GM13977 (cell line): ENCODE measurements at places on chromosomes 2 and 18.

GRCh38 chr2:145692971-145693478 is 1173.1 kb upstream of the ZEB2 start:
- DNase-seq: peak; percentile 3

DNA sequence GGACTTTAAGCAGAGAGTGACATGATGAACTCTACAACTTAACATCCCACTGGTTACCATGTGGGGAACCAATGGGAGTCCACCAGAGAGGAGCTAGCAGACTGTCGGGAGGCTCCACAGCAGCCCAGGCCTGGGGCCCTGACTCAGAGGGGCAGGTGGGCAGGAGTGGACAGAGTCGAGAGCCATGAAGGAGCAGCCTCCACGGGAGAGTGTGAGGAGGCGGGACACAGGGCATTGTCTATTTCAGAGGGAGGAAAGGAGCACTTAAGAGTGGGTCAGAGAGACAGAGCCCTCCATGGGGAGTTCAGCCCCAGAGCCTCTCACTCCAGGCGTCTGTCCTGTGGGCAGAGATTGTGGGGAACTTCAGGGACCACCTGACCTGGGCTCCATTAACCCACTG is 118.7 kb downstream of the CYP26B1 start:
- no peak for DNase-seq

- no peak for DNase-seq
Measured at GRCh38 chr2:38620282-38620977, 17.7 kb upstream of the HNRNPLL start.

GRCh38 chr2:34656632-34657031 is 1057.5 kb upstream of the FAM98A start:
- no peak for DNase-seq

- no peak for DNase-seq
Measured at GRCh38 chr18:58438958-58439300, 190.0 kb downstream of the ALPK2 start.

GRCh38 chr18:23324056-23324811 is 128.9 kb upstream of the RIOK3 start:
- no peak for DNase-seq

DNA sequence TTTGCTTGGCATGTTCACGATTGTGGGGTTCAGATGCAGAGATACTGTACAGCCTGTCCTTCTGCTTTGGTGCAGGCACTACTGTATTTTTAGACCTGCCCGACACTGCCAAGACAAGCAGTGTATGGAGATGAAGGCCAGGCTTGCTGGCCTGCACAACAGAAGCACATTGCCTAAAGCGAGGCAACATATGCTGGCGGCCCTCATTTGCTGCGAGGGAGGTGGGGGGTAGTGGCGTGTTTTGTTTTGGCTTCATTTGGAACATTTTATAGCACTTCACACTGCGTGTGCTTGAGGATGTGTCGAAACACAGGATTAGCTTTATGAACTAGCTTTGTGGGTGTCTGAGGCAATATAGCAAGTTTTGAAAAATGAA is 27.0 kb downstream of the TMEM182 start:
- DNase-seq: no peak

- DNase-seq: no peak
Measured at GRCh38 chr2:31269087-31269486, 35.1 kb downstream of the EHD3 start.

DNA sequence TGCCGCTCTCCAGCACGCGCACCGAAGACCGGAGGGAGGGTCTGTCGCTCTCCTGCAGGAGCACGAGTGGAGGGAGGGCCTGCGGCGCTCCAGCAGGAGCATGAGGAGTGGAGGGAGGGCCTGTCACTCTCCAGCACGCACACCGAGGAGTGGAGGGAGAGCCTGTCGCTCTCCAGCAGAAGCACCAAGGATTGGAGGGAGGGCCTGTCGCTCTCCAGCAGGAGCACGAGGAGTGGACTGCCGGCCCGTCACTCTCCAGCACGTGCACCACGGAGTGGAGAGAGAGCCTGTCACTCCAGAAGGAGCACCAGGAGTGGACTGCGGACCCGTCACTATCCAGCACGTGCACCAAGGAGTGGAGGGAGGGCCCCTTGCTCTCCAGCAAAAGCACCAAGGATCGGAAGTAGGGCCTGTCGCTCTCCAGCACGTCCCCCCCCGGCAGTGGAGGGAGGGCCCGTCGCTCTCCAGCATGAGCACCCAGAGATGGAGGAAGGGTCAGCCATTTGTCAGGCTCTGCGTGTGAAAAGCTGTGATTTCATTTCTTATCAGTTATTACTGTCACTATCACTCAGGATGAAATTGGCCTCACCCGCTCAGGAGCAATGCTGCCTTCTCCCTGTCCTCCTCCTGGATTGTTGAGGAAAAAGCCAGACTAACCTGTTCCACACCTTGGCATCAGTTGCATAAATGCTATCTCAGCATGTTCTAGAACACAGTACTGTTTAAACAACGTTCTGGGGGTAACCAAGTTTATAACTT is 35.9 kb downstream of the ADI1 start:
- DNase-seq: no peak

GRCh38 chr2:177917169-177917568 is 155.4 kb downstream of the PDE11A start:
- no peak for DNase-seq

DNA sequence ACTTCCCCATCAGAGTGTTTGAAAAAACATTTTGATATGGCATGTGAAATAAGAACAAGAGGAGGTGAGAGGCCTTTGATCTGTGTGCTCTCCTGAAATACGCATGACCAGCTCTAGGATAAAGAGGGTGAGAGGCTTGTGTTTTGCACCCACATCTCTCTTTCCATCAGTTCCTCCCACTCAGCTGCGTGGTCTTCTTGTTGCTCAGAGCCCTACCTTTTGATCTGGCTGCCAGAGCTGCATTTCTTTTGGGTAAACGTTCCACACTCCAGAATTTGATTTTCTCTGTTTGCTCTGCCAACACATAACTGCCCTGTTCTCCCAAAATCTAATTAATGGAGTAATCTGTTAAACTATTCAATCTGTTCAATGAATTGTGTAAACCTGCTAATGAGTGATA is 72.0 kb upstream of the FN1 start:
- no peak for DNase-seq

DNA sequence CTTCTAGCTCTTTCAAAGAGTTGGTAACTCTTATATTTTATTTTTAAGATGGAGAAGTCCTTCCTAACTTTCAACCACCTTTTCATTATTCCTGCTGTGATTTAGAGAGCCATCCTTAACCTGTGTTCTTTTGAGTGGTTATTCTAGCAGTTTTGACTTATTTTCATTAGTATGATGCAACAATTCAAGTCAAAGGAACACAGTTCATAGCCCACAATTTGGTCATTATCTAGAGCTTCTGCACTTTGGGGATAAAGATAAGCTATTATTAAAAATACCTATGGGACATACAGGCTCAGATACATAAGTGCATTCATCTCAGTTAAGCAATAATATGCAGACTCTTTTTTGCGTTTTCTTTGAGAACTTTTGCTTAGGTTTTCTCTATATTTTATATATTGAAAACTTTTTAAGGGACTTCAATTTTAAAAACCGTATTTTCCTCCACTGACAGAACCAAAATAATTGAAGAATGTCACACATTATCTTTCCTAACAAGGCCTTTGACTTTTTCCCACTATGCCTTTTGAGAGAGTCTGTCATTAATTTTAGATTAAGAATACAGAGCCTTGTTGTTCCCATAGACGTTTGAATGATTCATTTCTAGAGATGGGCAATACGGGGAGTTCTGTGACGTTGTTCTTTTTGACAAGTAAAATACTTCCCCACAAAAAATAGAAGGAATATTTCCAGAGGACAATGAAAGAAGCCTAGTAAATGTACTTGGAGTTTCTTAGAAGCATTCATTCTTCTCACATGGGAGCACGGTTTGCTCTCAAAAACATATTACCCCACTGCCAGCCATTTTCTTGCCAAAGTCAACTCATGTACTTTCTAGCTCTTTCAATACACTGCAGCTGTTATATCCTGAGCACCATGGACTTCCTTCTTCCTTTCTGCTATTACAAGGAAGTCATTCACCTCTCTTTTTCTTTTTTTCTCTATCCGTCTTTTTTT is 42.9 kb upstream of the RASGRP3 start:
- DNase-seq: no peak

DNA sequence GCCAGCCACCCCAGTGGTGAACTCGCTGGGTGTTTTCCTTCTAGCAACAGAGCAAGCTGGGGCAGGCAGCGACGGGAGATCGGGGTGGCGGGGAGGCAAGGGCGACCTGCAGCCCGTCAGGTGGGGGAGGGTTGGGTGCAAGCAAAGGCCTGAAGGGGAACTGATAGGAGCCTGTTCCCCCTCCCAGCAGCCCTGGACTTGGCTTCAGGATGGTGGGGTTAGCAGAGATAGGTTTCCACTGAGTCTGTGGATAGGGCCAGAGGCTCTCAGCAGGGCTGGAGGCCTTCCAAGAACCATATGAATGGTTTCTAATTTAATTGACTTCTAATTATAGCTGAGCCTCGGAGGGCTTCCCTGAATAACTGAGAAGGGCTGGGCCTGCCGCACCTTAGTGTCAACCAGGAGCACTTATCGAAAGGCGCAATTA is 55.3 kb downstream of the EDAR start:
- no peak for DNase-seq

GRCh38 chr18:48392268-48392667 is 16.9 kb downstream of the ZBTB7C start:
- DNase-seq: no peak

GRCh38 chr2:142435847-142436246 is 305.0 kb upstream of the LRP1B start:
- DNase-seq: no peak

- no peak for DNase-seq
Measured at GRCh38 chr2:151306621-151307020, 17.2 kb upstream of the NMI start.

GRCh38 chr2:232873292-232873908 is 3.3 kb downstream of the SNORC start:
- peak; percentile 9 for DNase-seq

DNA sequence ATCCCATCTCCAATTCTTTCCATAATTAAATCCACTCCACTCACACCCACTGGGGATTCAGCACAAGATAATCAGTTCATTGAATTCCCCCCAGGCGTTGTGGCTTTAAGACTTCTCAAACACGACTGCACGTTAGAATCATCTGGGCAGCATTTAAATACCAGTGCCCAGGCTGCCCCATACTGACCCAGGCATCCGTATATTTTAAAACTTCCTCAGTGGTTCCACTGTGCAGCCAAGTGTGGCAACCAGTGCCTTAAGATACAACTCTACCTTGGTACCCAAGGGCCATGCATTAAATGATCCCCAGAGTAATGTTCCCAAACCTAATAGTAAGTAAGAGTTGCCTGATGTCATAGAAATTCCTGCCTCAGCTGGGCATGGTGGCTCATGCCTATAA is 54.3 kb upstream of the BZW1 start:
- DNase-seq: no peak

GRCh38 chr18:61664419-61665084 is 228.3 kb downstream of the RNF152 start:
- DNase-seq: no peak

GRCh38 chr2:205925373-205926337 is 160.3 kb downstream of the INO80D start:
- DNase-seq: peak; percentile 74

DNA sequence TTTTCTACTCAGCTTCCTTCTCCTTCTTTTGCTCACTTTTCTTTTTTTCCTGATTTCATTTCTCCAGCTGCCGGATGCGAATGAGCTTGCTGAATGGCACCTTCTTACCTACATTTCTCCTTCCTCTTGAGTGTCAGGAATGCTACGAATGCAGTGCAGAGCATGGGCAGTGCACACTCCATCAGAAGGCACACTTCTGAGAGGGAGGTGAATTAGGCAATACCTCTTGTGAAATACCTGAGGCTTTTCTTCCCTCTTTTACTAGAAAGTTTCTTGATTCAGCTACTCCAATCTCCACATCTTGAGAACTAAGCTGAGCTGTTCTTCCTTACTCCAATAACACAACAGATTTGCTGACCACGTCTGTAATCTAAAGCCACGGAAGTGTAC is 51.1 kb downstream of the PLEKHM3 start:
- no peak for DNase-seq

DNA sequence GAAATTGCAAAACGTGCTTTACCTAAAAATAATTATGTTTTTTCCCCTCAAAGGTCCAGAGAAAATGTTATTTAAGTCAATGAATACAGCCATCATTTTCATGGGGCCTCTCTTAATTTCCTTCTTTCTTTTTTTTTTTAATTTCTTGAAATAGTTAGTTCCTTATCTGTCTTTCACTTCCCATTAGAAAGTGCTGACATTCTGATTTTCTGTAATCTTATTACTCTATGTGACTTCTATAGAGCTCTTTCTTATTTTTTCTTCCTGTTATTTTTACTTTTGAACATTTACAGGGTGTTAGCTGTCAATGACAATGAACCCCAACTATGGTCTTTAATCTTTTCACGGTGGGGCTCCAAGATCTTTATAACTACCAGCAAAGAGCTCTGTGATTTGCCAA is 30.0 kb downstream of the CTLA4 start:
- DNase-seq: no peak

- no peak for DNase-seq
Measured at GRCh38 chr18:69631281-69631680, 230.6 kb downstream of the DOK6 start.

GRCh38 chr2:143397884-143398614 is 268.8 kb downstream of the ARHGAP15 start:
- DNase-seq: no peak

- DNase-seq: no peak
Measured at GRCh38 chr2:218839430-218839829, 7.8 kb upstream of the PRKAG3 start.

GRCh38 chr2:218367415-218368149 is 10.9 kb downstream of the CATIP start:
- peak; percentile 96 for DNase-seq

DNA sequence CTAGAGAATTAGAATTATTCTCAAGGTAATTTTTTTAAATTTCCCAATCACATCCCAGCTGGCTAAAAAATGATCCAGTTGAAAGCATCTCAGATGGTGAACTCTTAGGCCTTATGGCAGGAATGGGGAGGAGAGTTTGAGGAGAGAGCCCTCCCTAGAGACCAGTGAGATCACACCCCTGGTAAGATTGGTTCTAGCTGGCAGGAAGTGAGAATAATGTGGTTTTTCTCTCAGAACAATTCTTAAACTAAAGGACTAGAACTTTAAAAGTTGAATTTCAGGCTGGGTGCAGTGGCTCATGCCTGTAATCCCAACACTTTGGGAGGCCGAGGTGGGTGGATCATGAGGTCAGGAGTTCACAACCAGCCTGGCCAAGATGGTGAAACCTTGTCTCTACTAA is 120.2 kb downstream of the MYO3B start:
- DNase-seq: no peak

DNA sequence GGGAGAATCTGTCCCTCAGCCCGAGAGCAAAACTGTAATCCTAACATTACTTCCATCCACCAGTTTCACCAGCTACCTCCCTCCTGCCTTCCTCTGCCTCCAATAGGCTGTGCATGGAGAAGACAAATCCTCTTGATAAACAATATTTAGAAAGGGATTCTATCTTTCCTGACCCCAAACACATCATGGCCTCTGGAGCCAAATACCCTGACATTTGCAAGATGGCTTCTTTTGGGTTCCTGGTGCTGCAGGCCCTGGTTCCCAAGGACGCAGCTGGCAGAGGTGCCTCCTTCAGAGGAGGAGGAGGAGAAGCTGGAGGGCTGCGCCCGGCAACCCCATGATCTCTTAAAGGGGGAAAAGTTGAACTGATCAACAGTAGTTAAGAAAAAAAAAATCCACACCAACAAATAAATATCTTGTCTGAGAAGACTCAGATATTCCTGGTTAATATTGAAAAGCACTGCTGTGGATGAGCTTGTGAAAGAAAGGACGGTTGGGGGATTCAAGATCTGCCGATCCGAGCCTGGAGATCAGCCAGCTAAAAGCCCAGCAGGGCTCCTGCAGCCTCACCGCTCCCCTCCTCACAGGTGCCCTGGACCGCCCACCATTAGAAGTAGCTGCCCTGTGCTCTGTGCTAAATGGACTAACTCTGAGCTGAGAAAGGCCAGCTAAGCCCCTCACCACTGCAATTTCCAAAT is 116.8 kb downstream of the MSH2 start:
- no peak for DNase-seq
